ENCODE measurements at places on chromosomes 7 and 10.
A peak's percentile ranks its signal among the peaks of the same experiment; 100 is the strongest.

DNA sequence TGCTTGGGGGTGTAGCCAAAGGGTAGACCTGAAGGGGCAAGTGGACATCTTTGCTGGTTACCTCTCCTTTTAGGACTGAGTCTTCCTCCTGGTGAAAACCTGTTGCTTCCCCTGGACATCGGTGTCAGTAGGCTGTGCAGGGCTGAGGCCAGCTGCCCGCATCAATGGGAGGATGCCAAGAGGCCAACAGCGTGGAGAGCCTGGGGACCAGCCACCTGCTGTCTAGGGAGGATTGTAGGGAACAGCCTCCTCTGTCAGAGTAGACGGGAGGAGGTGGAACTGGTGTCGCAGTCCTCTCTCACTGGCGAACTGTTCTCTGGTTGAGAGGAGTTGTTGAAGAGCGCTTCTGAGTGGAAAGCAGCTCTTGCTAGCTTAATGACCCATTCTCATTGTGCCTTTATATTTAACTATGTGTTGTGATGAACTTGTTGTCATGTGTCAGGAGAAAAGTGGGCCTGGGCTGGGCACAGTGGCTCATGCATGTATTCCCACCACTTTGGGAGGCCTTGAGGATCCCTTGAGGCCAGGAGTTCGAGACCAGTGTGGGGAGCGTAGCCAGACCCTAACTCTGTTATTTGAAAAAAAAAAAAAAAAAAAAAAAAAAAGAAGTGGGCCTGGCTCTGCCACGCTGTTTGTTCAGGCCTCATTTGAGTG is 1.8 kb downstream of the SUFU start:
- DNase-seq, result no peak

- DNase-seq, result no peak
Observed at GRCh38 chr10:4770801-4771553, 55.0 kb upstream of the AKR1E2 start.

DNA sequence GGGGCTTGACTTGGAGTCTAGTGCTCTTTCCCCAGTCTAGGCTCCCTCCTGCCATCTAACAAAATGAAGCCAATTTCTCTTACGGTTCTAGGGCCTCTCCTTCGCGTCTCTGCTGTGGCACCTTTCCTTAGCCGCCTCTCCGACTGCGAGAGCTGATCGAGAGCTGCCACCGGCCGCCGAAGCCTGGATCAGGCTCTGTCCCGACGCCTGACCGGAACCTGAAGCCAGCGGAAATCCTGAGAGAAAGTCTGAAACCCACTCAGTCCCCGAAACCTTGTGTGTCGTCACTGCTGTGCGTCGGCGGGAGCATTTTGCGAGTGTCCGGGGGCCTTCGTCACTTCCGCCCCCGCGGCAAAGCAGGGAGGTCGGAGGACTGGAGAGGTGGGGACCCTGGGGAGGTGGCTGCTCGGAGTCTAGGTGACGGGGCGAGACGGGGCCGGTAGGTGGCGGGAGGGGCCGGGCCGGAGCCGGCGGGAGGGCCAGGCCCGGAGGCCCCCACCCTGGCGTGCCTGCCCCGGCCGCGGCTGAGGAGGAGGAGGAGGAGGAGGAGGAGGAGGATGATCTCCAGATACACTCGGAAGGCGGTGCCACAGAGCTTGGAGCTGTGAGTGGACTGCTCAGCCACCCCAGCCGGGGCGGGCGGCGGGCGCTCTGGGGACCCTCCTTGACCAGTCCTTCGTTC is at the start of the genes ECD and FAM149B1:
ECD (minus strand) TSS at position 226 of the 682 bp plus-strand sequence. CDS start 4,071 bp downstream, outside the sequence.
FAM149B1 (plus strand) TSS at position 337 of the 682 bp plus-strand sequence; CDS start at position 558, 221 bp downstream.
- DNase-seq, result peak; percentile 88

GRCh38 chr10:21751341-21752310 is 217.6 kb downstream of the MLLT10 start:
- no peak for DNase-seq

DNA sequence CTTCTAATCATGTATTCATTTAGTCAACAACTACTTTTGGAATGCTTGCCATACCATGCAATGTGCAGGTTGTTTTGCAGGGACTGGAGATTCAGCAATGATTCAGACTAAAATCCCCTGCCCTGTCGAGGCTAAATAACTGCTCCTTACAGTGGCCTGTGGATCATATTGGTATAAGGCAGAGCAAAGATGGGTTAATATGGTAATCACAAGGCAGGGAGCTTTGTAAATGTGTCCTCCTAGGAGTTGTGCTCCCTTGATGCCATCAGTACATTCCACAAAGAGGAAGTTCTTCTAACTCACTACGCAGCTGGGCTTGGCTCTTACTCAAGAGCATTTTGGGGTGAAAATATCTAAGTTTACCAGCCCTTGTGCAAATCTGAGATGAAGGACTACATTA is 614 bp upstream of the IFIT2 start:
- DNase-seq, result no peak

GRCh38 chr7:332646-333392 is 42.8 kb downstream of the FOXL3 start:
- peak; percentile 98 for DNase-seq

- no peak for DNase-seq
Observed at GRCh38 chr7:318476-318875, 28.5 kb downstream of the FOXL3 start.

GRCh38 chr7:142597547-142597946 is 151.7 kb upstream of the PRSS1 start:
- DNase-seq, result no peak

DNA sequence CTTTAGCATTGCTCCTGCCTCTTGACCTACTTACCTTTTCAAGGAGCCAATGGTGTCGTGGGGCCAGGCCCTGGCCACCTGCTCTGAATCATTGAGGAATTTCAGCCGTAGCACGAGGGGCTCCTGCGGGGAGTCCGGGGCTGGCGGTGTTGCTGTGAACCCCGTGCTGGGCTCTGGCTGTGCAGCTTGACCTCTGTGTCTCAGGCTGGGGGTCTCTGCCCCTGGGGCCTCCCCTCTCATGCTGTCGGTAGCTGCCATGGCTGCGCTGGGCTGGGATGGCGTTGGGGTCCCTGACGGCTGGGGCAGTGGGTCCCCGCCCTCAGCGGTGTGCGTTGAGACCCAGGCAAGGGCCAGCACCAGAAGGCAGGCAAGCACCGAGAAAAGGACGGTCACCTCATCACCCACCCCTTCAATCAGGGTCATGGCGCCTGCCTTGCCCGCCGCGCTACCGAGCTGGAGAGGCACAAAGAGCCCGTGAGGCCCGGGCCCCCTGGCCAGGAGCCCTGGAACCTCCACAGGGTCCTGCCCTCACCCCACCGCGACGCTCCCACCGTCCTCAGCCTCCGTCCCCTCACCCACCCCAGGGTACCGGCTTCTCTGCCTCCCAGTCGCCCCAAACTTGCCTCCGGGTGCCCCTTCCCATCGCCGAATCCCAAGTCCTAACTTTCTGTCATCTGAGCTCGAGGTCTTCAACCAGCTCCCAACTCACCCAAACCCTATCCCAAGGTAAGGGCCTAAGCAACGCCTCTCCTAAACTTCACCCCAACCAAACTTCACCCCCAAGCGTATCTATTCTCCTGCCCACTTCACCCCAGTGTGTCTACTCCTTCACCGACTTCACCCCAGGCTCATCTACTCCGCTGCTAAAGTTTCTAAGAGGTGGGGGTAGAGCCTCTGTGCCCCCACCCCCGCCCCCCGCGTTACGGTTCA is 887 bp downstream of the TMUB1 start:
- DNase-seq, result no peak

- no peak for DNase-seq
Observed at GRCh38 chr7:115106316-115106715, 184.4 kb downstream of the MDFIC start.

GRCh38 chr10:102153093-102153620 is 968 bp downstream of the NOLC1 start:
- DNase-seq, result no peak
